ENCODE measurements at places on chromosomes 7 and 10.
A peak's percentile ranks its signal among the peaks of the same experiment; 100 is the strongest.

DNA sequence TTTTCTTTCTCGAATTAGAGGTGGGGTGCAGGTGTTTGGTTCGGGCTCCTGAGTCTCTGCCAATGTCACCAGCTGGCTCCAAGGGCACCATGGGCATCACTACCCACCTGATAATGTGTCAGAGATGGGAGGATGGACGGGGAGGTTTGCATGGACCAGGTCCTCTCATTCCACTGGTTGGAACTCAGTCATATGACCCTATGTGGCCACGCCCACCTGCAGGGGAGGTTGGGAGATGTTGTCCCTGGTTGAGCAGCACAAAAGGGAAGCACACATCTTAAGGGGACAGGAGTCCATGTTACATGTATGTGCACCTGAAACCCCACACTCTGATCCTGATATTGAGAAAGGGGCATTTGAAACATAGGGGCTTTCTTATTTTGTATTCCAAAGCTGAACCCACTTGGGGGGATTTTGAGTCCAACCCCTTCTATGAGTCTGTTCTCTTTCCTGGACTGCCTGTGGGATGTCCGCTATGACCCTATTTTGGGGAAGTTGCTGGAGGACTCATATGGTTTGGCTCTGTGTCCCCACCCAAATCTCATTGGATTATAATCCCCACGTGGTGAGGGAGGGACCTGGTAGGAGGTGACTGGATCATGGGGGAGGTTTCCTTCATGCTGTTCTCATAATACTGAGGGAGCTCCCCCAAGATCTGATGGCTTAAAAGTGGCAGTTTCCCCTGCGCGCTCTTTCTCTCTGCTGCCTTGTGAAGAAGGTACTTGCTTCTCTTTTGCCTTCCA is 66.9 kb upstream of the BAIAP2L1 start:
- DNase-seq: no peak

GRCh38 chr10:63769367-63769766 is 248.2 kb downstream of the REEP3 start:
- DNase-seq: no peak

DNA sequence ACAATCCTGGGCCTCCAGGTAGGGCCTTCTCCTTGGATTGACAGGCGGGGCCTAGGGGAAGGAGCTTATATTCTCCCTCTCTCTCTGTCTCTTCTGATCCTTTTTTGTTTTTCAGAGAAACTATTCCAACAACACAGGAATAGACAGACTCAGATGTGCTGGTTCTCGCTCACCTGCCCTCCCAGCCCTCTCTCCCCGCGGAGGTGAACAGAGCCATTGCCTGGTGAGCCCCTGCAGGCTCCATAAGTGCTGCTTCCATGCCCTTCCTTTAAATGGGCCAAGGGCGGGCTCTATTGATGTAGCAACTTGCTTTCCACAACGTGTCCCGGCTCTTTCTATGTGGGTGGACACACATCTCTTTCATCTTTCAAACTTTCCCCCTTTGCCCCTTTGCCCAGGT is 47.2 kb upstream of the IGFBP3 start:
- DNase-seq: no peak

DNA sequence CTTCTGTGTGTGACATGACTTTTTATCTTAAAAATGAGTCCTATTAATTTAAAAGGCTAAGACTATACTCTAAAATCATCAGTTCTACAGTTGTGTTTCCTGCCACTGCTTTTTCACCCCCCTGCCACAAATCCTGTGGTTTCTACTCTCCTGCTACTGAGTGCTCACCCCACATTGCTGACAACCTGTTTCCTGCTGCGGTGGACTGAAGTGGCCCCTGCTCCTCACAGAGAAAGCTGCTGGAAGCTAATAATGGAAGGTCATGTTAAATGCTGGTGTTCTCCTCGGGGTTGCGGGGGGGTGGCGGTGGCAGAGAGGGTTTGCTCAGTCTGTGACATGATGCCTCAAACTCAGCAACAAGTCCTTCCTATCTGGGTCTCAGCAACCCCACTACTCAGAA is 113.2 kb upstream of the INHBA start:
- DNase-seq: peak; percentile 4

GRCh38 chr7:46129831-46130230 is 208.8 kb upstream of the IGFBP3 start:
- DNase-seq: no peak

- no peak for DNase-seq
Observed at GRCh38 chr7:117045927-117046710, 92.8 kb downstream of the ST7 start.

- no peak for DNase-seq
Observed at GRCh38 chr7:112060625-112061024, 145.6 kb downstream of the DOCK4 start.

GRCh38 chr7:114879554-114879953 is 42.3 kb upstream of the MDFIC start:
- no peak for DNase-seq

DNA sequence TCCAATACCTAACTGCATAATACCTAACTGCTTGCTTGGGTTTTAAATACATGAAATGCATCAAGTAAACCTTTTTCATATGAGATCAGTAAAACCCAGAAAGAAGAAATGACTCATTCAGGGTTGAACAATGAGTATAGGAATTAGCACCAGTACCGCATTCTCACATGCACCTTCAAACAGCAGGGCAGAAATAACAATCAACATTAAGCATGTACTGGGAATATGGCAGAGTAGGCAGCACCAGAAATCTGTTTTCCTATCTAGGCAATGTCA is 850.3 kb upstream of the SORCS1 start:
- no peak for DNase-seq

- no peak for DNase-seq
Observed at GRCh38 chr7:13724977-13725566, 264.4 kb downstream of the ETV1 start.

GRCh38 chr7:150897502-150898474 is 45.5 kb downstream of the AOC1 start:
- no peak for DNase-seq

DNA sequence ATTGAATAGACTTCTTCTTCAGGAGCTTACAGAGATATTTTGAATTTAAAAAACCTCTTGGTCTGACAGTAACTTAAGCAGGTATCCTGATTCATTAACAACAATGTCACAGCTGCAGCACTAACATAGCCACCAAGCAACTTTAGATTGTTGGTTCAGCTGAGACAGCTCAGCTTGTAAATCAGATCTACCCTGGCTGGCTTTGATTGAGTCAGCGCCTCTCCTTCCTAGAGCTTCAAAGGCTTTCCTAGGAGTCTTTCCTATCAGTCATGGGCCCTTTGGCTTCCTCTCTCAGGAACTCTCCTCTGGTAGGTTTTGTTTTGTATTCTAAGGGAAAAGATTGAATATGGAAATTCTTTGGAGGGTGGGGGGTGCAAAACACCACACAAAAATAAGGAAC is 70.7 kb upstream of the STEAP4 start:
- no peak for DNase-seq

DNA sequence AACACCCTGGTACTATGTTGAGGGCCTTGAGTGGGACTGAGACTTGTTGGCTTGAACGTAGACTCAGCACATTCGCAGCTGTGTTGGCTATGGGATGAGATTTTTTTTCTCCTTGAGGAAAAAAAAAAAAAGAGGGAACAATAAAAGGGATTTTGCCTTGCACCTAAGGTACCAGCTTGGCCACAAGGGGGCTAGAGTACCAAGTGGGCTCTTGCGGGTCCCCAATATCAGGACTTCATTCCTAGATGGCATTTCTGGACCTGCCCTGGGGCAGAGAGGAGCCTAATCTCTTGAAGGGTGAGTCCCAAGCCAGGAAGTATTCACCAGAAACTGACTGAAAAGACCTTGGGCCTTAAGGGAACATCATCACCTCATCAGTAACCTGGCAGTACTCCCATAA is 1083.6 kb upstream of the PHF14 start:
- DNase-seq: no peak

GRCh38 chr10:112218960-112219359 is 35.4 kb upstream of the GPAM start:
- no peak for DNase-seq

DNA sequence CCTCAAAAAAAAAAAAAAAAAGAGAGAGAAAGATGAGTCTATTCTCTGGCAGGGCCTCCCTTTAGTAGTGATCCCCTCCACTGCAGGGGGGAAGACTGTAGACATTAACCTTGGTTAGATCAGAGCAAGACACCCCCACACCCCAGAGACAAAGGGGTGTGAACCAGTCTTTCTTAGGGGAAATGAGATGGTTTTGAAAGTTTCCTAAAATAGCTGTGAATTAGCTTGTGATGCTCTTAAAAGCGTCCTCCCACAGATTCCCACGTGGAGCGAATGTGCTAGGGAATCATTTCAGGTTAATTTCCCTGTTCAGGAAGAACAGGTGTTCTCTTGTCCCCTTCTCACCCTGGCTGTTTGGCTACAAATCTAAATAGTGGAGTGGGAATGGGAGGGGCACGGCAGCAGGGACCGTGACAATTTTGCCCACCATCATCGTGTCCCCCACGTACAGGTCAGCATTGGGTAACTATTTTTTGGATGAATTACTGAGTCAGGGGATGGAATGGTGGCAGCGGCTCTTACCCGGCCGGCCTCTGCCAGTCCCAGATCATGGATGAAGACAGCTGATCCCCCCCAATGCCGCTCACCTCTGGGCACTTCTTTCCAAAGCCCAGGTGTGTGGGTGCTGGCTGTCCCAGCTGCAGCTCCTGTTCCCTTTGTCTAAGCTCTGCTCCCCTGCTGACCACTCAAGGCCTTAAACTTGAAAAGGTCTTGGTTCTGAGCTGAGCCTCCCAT is 152.9 kb downstream of the CCDC3 start:
- DNase-seq: no peak

DNA sequence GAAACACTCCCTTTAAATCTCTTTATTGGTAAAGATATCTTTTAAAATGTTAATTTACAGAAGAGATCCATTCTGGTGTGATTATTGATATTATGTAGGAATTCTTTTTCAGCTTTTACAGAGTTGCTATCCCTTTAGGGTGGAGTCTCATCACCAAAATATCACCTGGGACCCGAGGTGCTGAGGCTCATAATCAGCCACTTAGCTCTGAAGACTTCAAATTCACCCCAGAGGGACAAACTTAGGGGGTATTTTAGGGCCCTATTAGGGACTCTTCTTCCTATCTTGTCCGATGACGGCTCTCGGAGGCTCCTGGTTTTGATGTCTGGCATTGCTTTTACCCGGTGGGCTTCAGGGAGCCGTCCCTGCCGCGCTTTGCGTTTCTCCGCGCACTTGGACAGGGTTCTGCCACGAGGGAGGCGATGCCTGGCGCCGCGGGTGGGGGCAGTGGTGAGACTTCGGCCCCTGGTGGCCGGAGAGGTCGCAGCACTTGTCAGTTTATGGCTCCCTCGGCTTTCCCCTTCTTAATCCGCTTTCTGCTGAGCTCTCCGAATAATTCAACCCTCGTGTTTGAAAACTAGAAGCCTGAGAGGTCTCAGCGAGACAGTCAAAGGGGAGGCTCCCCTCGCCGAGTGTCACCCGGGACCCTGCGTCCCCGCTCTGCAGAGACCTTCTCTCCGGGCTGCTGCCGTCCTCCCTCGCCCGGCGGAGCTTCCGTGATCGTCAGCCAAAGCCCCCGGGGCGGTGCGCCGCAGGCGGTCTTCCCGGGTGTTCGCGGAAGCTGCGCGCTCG is 27.8 kb downstream of the RBM20 start:
- DNase-seq: peak; percentile 69

DNA sequence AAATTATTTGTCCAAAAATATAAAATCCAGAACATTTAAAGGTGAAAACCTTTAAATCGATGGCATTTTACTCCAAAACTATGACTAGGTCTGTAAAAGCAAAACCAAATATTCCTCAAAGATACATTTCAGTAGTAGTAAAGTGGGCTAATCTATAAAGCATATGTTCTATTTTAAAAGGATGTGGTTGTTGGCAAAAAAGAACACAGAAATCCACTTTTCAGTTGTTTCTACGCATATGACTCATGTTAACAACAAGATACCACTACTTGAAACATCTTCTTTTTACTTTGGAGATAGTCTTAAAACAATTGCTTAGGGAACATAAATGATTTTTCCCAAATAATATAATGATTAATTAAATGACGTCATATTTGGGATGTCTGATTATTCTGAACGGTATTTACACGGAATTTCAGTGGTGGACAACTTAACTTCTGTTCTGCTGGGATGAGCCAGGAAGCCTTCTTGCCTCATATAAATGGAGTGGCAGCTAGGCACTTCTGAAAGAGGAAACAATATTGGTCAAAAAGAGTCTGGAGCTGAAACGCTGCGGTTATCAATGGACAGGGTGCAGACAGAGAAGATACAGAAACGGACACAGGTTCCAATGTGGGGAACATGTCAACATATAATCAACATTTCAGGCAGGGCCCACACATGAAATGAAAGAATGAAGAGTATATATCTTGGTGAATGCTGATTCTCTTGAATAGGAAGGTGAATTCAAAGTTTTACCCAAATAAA is 78.5 kb downstream of the ETV1 start:
- DNase-seq: no peak

DNA sequence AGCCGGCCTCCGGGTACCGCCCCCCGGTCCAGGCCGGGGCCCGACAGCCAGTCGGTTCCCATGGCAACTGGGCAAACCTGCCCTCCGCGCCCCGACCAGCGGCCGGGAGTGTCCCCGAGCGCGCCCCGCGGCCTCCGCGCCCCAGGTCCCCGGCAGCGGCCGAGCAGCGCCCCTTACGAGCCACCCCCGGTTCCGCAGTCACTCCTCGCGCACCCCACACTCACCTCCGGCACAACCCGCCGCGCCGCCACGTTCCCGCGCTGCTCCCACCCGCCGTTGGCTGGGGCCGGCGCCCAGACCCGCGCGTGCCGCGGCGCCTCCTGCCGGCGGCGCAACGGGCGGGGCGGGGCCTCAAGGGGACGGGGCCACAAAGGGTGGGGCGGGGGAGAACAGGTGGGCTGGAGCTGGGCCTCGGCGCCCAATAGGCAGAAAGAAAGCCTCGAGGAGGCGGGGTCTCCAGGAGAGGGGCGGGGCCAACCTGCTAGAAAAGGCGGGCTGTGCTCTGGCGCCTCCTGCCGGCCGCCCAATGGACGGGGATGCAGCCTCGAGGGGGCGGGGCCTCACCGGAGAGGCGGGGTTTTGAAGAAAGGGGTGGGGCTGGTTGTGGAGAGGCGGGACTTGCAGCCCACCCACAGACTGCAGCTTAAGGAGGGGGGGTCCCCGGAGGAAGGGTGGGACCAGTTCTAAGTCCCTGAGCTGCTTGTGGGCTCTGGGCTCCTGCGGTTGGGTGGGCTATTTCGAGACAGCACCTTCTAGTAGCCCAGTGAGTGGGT is at the start of gene RADIL:
RADIL (minus strand) TSS at position 345 of the 773 bp plus-strand sequence. CDS start 5,577 bp downstream, outside the sequence.
- DNase-seq: peak; percentile 86

DNA sequence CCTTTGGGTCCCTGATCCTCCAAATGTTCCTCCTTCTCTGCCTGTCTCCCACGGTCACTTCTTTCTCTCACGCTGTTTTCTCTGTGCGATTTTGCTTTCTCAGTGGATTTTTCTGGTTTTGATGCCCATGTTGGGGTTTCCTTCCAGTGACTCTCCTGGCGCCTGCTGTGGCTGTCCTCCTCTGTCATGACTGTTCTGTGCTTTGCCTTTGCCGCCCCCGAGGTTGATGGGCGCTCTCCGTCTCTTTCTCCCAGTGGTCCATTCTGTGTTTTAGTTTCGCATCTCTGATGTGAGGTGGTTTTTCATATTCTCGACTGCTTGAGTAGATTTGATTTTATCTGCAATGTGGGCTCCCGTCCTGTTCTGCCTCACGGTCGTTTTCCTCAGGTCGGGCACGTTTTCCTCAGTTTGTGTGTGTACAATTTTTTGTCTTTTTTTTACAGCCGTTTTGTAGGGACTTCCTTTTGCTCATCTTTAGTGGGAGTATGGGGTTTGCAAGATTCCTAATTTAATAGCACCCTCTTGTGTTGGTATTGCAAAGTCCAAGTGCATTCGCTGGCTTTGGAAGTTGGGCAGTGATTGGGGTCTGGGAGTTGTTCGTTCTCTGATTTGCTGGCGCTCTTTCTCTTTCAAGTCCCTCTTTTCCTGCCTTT is 100.0 kb downstream of the INPP5A start:
- no peak for DNase-seq

- no peak for DNase-seq
Observed at GRCh38 chr7:68015978-68016532, 1019.4 kb downstream of the TYW1 start.
